ENCODE measurements at places on chromosomes 3 and 15.

- DNase-seq = no peak
These were observed 23.1 kb downstream of the ZBTB38 start for GRCh38 chr3:141391298-141391990.

DNA sequence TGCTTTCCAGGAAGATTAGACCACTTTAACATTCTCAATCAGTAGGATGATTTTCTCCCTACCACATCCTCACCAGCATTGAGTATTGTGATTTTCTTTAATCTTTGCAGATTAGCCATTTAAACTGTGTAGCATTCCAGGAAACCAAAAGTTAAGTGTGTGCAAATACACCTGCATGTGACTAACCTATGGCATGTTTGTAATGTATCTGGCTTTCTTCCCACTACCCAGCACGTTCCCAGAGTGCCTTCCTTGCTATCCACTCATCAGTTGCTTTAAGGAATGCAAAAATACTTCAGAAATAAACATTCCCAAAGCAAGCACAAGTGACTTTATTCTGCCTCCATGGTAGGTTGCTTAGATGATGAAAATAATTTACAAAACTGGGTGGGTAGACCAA is 74.2 kb downstream of the ATG7 start:
- DNase-seq = no peak

DNA sequence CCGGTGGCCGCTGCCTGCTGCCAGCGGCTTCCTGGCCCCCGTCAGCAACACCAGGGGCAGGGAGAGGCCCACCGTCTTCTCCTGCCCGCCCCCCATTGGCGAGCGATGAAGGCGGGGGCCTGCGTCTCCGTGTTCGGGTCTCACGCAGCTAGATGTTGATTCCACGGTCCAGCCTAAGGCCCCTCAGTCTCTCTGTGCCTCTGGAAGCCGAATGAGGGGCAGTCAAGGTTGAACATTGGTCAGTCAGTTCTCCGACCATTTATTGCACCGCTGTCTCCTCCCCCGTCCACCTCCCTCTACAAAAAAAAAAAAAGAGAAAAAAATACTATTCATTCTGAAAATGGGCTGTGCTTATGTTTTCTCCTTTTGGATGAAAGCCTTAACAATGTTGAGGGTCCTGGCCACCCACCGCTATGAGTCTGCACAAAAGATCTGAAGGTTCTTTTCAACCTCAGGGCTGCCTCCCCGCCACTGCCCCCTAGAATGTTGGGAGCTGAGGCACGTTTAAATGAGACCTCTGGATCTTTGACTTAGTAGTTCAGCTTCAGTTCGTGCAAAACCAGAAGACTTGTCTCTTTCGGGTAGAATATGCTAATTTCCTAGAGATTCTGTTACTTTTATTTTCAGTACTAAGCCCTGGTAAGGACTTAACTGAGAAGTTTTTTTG is 736 bp downstream of the IREB2 start:
- no peak for DNase-seq

DNA sequence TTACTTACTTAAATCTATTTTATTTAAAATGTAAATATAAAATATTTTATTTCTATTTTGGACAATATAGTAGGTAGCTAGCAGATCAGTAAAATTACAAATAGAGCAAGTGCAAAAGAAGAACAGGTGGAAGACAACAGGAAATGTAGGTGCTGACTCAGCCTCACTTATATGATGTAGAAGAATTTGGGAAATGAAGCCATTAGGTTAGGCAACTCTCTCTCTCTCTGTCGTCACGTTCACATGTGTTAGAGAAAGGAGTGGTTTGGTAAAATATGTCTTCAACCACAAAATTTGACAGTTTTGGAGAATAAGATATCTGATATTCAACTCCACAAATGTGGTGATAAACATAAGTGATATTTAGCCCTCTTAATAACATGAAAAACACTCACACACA is 532.5 kb upstream of the KCNMB2 start:
- DNase-seq = no peak

- no peak for DNase-seq
These were observed 8.1 kb upstream of the TCAIM start for GRCh38 chr3:44330444-44330843.

GRCh38 chr15:81783586-81783985 is 262.2 kb downstream of the MEX3B start:
- no peak for DNase-seq

GRCh38 chr3:44223299-44223698 is 18.4 kb upstream of the TOPAZ1 start:
- no peak for DNase-seq

DNA sequence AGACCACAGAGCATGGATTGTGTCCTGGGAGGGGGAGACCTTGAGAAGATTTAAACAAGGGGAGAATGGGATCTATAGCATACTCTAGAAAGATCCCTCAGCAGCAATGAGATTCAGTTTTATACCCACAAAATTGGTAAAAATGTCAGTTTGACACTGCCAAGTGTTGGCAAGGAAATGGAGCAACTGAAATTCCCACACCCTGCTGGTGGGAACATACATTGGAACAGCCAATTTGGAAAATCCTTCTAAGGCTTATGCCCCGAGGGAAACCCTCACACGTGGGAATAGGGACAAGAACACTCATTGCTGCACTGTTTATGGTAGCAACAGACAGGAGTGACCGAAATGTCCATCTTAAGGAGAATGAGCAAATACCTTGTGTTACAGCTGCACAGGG is 5.0 kb upstream of the DNAJB8 start:
- DNase-seq = no peak

DNA sequence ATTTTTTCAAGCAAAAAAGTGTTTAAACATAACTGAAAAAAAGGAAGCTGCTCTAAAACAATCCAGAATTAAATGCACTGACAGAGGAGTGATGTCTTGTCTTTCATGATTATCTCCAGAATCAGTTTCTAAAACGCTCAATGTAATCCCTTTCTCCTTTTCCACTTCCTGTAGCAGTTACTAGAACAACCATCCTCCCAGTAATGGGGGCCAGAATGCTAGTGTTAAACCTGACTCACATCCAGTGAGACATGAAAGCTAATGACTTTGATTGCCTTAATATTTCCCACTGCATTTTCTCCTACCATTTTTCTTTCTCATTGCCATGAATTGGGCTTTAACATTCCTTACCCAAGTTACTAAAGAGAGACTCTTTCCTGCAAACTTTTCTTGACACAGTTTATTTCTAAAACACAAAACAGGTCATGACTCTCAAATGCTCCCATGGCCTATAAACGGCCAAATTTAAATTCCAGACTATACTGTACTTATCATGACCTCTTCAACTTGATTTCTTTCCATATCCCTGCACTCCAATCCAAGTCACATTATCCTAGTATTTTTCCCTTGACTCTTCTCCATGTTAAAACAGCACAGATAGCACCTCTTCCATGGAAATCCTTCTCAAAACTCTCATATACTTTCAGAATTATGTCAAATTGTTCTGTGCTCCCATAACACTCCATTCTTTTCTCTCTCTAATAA is 341.4 kb downstream of the NAALADL2 start:
- DNase-seq = no peak

DNA sequence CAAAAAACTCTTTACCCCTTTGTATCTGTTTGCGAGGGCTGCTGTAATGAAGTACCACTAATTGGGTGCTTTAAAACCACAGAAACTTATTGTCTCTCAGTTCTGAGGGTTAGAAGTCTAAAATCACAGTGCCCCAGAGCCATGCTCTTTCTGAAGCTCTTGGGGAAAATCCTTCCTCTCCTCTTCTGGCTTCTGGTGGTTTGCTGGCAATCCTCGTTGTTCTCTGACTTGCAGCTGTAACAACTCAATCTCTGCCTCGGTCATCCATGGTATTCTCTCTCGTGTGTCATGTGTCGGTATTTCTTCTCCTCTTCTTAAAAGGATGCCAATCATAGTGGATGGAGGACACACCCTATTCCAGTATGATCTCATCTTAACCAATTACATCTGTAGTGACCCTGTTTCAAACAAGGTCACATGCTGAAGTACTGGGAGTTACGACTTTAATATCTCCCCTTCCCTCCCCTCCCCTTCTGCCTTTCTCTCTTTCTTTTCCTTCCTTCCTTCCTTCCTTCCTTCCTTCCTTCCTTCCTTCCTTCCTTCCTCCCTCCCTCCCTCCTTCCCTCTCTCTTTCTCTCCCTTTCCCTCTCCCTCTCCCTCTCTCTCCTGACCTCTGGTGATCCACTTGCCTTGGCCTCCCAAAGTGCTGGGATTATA is 6.5 kb upstream of the ARL8B start:
- DNase-seq = no peak

GRCh38 chr3:117735481-117736101 is 1026.0 kb downstream of the TUSC7 start:
- DNase-seq = no peak

DNA sequence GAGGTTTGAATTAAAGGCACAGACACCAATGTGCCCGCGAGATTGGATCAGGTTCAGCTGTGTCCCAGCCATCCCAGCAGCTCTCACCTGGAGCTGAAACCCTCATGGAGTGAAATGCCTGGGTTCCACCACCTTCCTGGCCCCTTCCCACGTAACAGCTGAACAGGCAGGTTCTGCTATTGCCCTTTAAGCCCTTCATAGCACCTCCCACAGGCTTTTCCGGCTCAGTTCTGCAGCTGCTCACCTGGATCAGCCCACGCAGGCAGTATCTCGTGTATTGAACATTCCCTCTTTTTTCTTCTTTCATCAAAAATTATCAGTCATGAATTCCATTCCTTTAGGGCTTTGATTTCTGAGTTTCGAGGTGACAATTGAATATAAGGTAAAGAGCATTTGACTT is 129.8 kb downstream of the SLC9A9 start:
- no peak for DNase-seq

GRCh38 chr3:134363381-134363755 is 10.9 kb downstream of the AMOTL2 start:
- DNase-seq = no peak

DNA sequence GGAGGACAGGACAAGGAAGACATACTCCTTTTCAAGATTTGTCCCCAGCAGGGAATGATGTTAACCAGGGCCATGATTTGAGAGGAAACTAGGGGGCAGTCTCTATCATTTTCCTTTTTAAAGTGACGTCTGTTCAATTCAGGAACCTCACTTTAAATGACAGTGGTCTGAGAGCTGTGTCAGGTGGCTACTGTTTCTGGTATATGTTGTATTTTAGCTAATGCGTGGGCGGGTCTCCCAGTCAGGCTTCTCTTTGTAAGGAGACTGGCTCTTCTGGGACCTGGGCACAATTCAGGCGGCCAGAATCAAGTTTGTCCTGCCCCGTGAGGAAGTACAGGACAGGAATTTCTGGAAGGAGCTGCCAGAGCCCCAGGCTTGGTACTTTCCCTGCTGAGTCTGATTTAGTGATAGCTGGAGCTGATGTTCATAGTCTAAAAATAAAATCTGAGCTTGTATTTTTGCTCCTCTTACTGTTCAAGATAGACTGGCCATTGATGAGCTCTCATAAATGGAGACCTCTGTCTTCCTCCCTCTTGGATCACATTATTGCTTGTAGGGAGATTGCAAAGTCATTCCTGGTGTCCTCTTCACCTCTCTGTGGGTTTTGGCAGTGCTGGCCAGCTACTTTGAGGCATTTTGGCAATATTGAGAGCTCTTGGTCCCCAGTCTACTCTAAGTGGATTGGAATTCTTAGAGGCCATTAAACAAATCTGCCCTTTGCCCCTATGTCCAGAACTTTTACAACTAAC is 25.6 kb downstream of the SQOR start:
- no peak for DNase-seq

DNA sequence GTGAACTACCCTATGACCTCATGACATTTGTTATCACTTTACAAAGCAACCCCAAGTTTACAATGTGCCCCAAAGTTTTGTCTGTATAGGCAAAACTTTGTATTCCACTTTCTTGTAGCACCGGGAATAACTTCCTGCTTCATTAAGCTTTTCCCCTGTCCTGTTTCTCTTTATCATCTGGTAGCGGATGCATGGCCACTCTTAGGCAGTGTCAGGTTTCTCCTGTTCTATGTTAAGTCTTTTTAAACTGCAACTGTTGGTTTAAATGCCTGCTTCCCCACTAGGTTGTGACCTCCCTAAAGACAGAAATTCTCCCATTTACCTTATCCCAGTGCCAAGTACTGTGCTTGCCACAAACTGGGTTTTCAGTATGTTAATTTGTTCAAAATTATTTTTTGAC is 433.6 kb upstream of the DPH6 start:
- no peak for DNase-seq

DNA sequence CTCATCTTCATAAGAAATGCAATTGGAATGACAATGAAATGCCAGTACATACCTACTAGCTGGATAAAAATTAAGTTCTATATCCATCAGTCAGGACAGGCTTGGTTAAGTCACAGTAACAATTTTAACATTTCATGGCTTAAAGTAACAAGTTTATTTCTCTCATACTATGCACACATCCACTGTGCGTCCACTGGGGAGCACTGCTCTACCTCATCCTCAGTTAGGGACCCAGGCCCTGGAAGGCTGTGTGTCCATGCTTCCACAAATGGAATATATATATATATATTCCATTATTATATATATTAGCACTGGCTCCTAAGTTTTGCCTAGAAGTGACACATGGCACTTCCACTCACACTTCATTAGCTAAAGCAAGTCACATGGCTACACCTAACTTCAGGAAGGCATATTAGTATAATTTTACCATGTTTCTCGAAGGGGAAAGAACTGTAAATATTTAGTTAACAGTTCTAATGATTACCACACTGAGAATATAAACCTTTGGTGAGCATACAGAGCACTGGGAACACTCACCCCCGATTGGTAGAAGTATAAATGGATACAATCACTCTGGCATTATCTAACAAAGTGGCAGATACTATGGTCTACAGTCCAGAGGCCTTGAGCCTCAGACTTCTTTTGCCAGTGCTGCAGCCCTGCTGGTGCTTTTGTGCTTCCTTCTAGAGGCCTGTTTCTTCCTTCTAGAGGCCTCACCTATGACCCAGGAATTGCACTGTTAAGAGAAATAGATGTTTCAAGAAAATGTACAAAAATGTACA is 28.6 kb downstream of the AP3S2 start:
- DNase-seq = no peak

DNA sequence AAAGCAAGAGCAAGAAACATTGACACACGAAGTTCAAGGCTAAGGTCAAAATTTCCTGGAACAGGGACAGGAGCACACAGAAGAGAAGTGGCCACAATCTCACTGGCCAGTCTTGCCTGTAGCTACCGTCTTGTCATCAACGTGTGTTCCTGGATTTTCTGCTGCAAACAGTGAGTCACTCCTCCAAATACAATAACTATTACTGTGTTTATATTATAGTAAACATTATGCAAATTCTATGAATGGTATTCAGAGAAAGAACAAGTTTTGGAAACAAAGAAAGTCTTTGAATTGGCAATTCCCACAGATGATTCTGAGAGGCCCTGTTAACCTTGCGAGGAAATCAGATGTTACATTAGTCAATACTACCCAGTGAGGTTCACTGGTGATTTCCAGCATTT is 220.5 kb downstream of the FAM43A start:
- DNase-seq = no peak

DNA sequence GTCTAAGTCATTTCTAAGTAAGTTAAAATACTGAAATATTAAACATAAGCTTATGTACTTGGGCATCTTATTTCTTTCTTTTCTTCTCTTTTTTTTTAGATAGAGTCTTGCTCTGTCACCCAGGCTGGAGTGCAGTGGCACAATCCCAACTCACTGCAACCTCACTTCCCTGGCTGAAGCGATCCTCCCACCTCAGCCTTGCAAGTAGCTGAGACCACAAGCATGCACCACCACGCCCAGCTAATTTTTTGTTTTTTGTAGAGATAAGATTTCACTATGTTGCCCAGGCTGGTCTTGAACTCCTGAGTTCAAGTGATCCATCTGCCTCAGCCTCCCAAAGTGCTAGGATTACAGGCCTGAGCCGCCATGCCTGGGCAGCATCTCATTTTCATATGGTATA is 16.0 kb upstream of the ZNF710 start:
- no peak for DNase-seq

Data from NCI-H345 (cell line).